B cell (primary cell): ENCODE measurements at places on chromosomes 11 and 22.
A peak's percentile ranks its signal among the peaks of the same experiment; 100 is the strongest.

DNA sequence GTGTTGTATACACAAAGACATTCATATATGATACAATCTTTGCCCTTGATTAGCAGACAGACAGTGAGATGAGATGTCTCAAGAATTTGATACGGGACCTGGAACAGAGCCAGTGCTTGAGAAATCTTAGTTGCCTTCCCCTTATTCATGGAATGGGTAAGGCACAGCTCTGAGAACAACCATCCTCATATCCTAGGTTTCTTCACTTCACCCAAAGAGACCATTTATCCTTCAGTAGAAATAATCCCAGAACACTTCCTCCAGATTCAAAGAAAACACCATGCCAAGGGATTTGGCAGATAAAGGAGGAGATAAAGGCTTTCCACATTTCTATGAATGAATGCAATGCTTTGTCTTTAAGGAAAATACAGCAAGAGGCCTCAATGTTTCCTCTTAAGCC is 8.8 kb upstream of the IZUMO1R start:
- DNase-seq: no peak

GRCh38 chr11:60345489-60345888 is 18.4 kb downstream of the MS4A6E start:
- DNase-seq: peak; percentile 57

DNA sequence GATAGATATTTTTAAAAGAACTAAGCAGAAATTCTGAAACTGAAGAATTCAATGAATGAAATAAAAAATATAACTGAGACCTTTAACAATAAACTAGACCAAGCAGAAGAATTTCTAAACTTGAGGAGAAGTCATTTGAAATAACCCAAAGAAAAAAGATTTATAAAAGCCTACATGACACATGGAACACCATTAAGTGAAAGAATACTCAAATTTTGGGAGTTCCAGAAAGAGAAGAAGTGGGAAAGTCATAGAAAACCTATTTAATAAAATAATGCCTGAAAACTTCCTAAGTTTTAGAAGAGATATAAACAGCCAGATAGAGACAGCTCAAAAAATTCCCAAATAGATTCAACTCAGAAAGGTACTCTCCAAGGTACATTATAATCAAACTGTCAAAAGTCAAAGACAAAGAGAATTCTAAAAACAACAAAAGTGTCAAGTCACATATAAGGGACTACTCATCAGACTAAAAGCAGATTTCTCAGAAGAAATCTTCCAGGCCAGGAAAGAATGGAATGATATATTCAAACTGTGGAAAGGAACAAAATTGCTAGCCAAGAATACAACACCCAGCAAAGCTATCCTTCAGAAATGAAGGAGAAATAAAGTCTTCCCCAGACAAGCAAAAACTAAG is 72.9 kb upstream of the GNAZ start:
- no peak for DNase-seq

- peak; percentile 20 for DNase-seq
Observed at GRCh38 chr11:76033699-76034098, 172.6 kb downstream of the WNT11 start.

DNA sequence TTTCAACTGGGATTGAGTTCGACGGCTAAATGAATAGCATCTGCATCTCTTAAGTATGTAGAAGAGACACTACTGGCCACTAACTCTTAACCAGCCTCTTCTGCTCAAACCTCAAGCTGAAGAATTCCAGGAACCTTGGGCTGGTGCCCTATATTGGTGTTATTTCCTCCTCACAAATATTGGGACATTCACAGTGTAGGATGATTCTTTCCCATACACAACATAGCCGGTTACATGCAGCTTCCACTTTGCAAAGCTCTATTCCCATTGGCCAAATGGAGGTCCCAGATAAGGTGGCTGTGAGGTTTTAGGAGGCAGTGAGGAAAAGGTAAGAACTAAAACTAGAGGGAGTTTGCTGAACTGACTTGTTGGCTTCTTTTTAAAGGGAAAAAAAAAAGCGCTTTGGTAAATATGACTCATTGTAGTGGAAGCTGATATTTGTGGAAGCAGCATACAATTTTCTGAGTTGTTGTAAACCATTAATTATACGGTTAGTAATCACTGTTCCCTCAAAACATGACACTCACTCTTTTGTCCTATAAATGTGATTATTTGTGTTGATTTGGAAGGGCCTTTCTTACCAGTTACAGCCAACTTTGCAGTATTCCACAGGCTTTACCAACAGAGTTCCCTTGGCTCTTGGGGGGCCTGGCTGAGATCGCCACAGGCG is 17.6 kb downstream of the C22orf31 start:
- no peak for DNase-seq

DNA sequence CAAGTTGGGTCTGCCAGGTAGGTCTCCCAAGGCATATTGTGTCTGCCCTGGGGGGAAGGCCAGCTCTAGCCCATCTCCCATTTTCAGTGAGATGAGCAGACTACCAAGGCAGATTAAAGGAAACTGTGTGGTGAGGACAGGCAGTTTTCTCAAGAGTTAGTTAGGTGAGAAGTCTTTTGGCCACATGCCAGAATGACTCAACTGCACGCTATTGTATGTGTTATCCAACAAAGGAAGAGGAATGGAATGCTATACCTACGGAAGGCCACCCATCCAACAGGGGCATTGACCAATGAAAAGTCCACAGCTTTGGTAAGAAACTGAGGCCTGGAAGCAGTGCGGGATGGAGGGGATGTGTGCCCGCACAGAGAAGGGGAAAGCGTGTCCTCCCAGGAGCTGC is 941.7 kb downstream of the NTM start:
- no peak for DNase-seq

DNA sequence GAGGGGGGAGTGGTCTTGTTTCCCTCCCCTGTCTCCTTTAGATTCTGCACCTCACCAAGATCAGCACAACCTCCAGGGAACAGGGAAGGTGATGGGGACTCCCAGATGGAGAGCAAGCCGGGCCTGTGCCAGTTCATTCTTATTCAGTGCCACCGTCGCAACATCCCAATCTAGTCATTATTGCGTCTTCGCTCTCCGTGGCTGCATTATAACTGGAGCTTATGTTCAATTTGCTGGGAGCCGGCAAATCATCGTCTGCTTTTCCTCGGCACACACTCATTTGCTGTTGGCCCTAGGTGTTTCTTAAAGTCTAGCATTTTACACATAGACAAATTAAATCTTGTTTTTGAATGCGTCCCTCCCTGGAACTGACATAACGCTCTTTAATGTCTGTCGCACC is 1269.7 kb downstream of the BRD1 start:
- DNase-seq: no peak
